T-cell (primary cell): ENCODE measurements at places on chromosomes 5 and 9. TPM values are rescaled to one million over a fixed set of nuclear protein-coding genes. Genes with fewer than 3 reads are reported as not detected.

GRCh38 chr5:172898218-172898842 lies 60.9 kb upstream of the RPL26L1 start:
- no peaks in the 10 kb centered on the region for H3K4me1 ChIP-seq
- no peak for DNase-seq
- H3K4me3 ChIP-seq: no peak overlapping the region
- no peaks in the 10 kb centered on the region for H3K27me3 ChIP-seq
- no peak overlapping the region for H3K27ac ChIP-seq

DNA sequence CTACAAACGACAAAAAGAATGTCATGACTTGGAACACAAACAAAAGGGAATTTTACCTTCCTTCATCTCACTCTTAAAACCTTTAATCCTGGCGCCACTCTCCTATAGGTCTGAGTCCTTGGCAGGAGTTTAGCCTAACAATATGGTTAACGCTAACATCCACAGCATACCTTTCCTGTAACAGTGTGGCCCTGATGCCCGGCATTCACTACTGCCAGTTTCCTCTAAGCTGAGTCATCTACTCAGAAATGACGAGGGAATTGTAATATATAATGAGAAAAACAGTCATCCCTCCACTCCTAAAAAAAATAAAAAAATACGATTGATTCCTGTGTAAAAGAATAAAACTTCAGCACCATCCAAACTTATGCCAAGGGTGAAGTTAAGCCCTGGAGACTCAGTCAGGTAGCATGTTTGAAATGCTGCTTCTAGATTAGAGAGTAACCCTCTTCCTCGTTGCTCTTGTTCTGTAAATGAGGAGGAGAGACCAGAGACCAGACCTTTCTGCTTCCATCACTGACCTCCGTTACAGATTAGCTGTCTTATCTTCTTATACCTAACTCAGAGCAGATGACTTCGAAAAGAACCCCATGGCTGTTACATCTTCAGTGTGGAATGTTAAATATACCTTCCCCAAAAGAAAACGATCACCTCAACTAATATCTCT lies 37.4 kb downstream of the CCDC125 start:
- no peak overlapping the region for H3K27ac ChIP-seq
- H3K4me1 ChIP-seq: no peaks in the 10 kb centered on the region
- H3K36me3 ChIP-seq: peaks cover 13% of the 10 kb centered on the region

GRCh38 chr5:135839566-135839965 lies 5.1 kb downstream of the SLC25A48 start:
- DNase-seq: no peak
- peaks cover 4% of the 10 kb centered on the region for H3K27me3 ChIP-seq
- H3K27ac ChIP-seq: no peak overlapping the region
- H3K4me3 ChIP-seq: no peak overlapping the region
- no peaks in the 10 kb centered on the region for H3K36me3 ChIP-seq

DNA sequence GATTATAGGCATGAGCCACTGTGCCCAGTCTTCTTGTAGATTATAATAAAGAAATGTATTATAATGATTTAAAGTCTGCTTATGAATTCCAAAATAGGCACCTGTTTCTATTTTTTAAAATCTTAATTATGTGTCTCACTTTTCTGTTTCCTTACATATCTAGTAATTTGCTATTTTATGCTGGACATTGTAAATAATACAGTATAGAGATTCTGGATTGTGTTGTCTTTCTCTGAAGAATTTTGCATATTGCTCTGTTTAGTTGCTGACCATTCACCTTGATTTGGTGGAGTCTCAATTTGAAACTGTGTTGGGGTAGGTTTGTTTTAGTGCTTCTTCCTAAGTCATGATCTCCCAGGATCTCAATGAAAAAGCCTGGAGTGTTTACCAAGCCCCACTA lies 102.8 kb downstream of the C9orf50 start:
- no peaks in the 10 kb centered on the region for H3K4me1 ChIP-seq
- no peak for DNase-seq
- no peaks in the 10 kb centered on the region for H3K36me3 ChIP-seq
- H3K27me3 ChIP-seq: no peaks in the 10 kb centered on the region

- peaks cover 10% of the 10 kb centered on the region for H3K27me3 ChIP-seq
- H3K4me1 ChIP-seq: no peaks in the 10 kb centered on the region
Measured at GRCh38 chr9:121836366-121836885, 185.0 kb downstream of the DAB2IP start.

Gene ADGRV1
- 1.2 TPM for total RNA-seq
